ENCODE measurements at places on chromosomes 12 and 14.
A peak's percentile ranks its signal among the peaks of the same experiment; 100 is the strongest.

DNA sequence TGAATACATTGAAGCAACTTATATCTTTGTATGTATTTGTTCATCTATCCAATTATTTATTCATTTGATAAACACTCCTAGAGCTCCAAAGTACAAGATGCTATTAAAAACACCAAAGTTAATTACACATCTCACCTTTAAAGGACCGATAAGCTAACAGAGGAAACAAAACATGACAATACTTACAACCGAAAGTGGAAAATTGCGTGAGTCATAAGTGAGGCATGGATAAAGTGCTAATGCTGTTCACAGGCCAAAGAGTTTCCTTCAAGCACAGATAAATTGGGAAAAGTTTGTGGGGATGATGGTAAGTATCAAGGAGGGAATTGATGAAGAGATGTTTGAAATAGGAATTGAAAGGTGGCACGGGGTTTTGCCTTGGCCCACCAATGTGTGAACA lies 172.8 kb upstream of the KITLG start:
- no peak for DNase-seq

DNA sequence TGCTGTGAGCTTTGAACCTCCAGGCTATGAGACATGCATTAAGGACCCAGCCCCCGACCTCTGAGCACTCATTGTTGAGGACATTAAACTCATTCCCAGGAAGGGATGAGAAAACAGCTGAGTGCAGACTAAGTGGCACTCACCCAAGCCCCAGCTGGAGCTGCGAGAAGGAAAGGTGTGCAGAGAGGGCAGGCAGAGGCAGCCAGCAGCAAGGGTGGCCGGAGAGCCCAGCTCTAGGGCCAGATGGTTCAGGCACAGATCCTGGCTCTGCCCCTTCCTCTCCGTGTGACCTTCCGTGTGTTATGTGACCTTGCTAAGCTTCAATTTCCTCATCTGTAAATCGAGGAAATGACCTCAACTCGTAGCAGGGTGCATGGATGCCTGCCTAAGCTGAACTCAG lies 3.7 kb downstream of the TSPAN11 start:
- no peak for DNase-seq

- no peak for DNase-seq
Measured at GRCh38 chr12:66903782-66904396, 225.0 kb upstream of the GRIP1 start.

GRCh38 chr12:21852251-21852650 lies 77.7 kb upstream of the KCNJ8 start:
- no peak for DNase-seq

- DNase-seq: no peak
Measured at GRCh38 chr12:51813931-51814310, 34.6 kb downstream of the FIGNL2 start.

DNA sequence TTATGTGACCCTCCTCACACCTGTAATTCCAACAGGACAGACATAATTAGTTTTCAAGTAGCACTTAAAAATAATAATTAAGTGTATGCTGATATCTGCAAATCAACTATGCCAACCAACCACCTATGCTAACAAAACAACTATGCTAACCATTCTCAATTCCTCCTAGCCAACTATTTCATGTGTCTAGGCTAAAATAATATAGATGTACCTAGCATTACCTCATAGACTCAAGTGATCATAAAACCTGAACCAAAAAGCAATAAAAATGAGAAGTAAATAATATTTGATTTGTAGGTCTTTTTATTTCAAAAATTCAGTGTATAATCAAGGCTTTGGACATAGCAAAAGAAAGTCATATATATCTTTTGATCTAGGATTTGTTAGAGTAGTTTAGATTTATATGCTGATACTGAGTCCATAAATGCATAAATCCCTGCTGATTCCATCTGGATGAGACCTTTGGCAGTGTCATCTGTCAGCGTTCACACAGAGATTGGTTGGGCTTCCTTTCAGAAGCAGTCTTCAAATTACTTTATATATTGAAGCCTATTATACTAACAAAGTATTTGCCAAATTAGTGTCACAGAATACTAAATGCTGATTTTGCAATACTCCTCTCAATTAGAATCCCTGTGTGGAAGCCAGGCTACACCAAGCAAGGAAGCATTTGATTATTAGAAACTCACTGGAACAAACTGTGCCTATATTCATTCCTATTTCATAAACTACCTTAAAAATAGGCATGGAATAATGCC lies 101.4 kb upstream of the PPM1H start:
- DNase-seq: no peak

- no peak for DNase-seq
Measured at GRCh38 chr12:114284041-114284440, 121.9 kb downstream of the TBX5 start.

GRCh38 chr12:98606359-98606988 lies 13.0 kb downstream of the SLC25A3 start:
- DNase-seq: no peak

GRCh38 chr14:105914738-105915385 lies 388.5 kb downstream of the TMEM121 start:
- no peak for DNase-seq

- DNase-seq: no peak
Measured at GRCh38 chr14:93042968-93043940, 72.5 kb downstream of the ITPK1 start.

DNA sequence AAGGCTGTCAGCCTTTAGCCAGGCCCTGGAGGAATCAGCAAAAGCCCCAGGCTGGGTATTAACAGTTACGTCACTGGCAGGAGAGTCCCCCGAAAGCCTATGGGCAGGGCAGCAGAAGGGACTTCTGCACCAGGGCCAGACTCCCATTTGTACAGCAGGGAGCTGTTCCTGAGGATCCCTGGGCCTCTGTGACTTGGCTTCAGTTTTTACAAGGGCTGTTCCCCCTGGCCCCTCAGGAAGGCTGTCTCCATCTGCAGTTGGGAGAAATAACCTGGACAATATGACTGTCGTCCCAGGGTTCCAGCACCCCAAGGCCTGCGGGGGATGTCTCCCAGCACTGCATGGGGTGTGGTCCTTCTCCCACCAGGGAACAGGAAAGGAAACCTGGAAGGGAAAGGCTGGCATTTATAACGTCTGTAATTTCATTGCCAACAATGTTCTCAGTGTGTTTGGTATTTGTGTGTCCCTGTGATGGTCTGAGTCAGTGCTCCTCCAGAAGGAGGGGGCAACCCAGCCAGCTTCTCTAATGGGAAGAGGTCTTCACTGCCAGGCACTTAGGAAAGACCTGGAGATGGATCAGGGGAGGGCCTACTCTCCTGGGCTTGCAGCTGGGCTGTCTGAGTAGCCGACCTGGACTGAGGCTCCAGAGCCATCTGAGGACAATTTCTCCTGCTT lies 42.4 kb downstream of the ERH start:
- DNase-seq: no peak

- no peak for DNase-seq
Measured at GRCh38 chr12:9730591-9730990, 2.3 kb downstream of the CLECL1 start.

- no peak for DNase-seq
Measured at GRCh38 chr12:78009031-78009430, 178.3 kb downstream of the NAV3 start.

- DNase-seq: no peak
Measured at GRCh38 chr12:12714276-12715021, 2.7 kb upstream of the CDKN1B start.

GRCh38 chr12:110809149-110809548 lies 37.6 kb upstream of the CCDC63 start:
- DNase-seq: no peak

DNA sequence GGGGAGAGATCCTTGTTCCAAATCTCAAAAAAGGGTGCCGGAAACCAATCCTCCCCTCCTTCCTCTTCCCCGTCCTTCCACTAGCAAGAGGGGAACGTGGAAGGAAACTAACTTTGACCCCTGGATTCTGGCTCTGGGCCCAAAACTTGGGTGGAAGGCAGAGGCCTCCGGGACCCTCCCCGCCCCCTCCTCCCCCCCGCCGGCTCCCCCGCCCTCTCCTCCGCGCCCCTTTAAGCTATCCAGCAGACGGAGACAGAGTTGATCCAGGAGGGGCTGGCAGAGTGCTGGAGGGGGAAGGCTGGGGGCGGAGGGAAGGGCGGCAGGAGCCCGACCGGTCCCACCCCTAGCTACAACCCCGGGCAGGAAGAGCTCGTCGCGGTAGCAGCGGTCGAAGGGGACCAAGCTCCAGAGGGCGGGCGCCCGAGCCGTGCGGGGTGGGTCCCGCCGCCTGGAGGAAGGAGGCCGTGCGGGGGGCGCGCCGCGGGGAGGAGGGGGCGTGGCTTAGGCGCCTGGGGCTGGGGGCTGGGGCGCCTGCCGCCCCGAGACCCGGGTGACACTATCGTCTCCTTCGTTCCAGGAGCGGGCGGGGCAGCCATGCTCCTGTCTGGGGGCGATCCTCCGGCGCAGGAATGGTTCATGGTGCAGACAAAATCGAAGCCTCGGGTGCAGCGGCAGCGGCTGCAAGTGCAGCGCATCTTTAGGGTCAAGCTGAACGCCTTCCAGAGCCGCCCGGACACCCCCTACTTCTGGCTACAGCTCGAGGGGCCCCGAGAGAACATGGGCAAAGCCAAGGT lies at the start of gene NYNRIN:
NYNRIN (plus strand) TSS at position 351 of the 794 bp plus-strand sequence; CDS start at position 595, 244 bp downstream.
- DNase-seq: peak; percentile 79

DNA sequence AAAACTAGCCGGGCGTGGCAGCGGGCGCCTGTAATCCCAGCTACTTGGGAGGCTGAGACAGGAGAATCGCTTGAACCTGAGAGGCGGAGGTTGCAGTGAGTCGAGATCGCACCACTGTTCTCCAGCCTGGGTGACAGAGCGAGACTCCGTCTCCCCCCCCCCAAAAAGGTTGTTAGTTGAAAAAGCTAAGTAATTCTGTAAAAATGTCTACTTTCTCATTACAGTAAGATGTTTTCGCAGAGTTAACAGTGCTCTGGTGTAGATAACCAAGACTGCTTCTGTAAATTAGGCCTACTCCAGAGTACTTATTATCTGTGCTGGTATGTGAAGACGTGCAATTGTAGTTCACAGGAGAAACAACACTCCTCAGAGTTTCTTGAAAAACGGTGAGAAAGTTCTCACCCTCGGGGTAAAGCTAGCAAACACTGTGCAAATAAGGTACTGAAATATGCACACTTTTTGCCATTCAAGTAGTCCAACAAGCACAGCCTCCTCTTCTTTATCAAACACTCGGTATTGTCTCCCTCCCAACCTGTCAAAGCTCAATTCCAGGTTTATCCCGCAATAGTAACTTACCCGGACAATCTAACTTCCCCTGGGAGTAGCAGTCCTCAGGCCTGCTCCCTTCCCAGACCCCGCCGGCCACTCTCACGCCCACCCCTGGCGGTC lies 974 bp downstream of the BTBD7 start:
- no peak for DNase-seq

DNA sequence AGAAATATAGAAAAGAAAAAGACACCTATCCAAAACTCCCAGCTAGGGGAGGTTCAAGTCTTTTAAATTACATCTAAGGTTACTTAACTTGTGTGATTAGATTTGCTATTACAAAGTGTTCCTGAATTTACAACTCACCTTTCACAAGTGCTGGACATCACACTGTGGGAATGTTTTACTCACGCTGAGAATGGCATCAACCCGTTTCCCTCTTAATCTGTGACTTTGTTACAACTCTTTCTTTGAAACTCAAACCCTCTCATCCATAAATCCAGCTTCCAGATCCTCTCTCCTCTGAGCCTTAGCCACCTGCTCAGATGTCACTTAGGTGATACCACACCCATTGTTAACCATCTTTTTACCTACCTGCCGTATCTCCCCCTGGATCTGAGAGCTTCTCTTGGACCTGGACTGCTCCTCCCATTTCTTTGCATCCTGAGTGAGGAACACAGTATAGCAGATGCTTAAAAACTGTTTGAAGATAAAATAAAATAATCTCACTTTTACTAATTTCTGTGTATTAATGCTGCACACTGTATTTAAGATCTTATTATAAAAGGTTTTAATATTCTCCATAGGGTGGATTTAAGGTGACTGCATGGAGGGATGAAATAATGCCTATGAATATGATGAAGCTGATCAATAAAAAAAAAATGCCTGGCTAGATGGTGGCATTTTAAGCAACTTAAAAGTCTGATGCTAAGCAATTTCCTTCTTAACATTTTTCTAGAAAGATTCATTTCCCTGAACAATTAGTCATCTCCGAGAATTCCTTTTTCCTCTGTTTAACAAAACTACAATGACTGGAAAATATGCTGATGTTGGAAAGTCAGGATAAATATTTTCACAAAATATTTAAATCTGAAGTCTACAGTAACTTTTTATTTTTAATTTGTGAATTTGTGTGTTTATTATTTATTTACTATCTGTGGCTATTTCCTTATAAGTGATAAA lies 39.1 kb upstream of the NAP1L1 start:
- no peak for DNase-seq

- DNase-seq: no peak
Measured at GRCh38 chr12:46933947-46934346, 108.2 kb upstream of the SLC38A4 start.

DNA sequence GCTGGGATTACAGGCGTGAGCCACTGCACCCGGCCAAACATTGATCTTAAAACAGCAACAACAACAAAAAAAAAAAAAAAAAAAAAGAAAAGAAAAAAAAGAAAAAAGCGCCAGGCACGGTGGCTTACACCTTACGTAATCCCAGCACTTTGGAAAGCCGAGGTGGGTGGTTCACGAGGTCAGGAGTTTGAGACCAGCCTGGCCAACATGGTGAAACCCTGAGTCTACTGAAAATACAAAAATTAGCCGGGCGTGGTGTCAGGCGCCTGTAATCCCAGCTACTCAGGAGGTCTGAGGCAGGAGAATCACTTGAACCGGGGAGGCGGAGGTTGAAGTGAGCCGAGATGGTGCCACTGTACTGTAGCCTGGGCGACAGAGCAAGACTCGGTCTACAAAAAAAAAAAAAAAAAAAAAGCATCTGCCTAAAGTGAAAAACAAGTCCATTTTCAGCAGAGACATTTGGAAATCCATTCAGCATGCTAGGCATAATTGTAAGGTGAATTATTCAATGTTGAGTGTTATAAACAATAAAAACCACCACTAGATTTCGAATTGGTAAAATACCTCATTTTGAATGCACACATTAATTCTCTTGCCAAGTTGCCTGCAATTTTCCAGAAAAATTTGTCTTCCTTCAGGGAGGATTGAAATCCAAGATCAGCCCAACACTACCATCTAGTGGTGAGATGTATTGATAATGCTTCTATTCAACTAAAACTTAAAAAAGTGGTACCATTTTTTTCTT lies 8.0 kb upstream of the CERS5 start:
- no peak for DNase-seq

DNA sequence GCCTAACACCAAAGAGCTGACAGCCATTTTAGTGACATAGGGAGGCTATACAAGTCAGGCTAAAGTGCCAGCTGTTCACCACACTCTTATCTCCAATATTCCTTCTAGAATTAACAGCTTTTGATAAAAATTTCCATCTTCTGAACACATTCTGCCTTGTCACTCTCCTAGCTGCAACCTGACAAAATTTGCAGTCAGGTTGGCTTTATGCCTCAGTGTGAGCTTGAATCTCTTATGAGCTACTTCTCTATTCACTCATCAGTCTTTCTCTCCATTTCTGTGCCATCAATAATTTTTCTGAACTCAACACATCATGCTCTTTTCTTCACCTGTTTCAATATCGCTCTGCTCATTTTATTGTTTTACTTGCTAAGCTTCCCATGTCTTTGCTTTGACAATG lies 50.2 kb downstream of the TMTC1 start:
- DNase-seq: no peak
